ENCODE measurements at places on chromosomes 4 and X.
A peak's percentile ranks its signal among the peaks of the same experiment; 100 is the strongest.

GRCh38 chr4:138869631-138870030 lies 145.9 kb upstream of the NOCT start:
- no peak for DNase-seq

DNA sequence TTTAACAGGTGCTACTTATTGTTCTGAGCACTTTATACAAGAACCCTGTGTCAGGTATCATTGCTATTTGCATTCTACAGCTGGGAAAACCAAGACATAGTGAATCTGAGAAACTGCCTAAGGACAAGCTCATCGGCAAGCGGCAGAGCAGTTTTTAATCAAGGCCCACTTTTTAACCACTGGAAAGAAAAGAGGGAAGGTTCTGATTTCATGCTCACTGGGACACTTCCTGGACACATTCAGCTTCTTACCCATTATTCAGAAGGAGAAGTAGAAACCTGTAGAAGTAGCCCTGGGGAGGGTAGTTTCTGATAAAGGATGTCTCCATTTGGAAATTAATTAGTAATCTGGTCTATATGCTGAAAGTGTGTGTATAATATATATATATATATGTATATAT lies 2.5 kb upstream of the LNX1 start:
- DNase-seq = no peak

DNA sequence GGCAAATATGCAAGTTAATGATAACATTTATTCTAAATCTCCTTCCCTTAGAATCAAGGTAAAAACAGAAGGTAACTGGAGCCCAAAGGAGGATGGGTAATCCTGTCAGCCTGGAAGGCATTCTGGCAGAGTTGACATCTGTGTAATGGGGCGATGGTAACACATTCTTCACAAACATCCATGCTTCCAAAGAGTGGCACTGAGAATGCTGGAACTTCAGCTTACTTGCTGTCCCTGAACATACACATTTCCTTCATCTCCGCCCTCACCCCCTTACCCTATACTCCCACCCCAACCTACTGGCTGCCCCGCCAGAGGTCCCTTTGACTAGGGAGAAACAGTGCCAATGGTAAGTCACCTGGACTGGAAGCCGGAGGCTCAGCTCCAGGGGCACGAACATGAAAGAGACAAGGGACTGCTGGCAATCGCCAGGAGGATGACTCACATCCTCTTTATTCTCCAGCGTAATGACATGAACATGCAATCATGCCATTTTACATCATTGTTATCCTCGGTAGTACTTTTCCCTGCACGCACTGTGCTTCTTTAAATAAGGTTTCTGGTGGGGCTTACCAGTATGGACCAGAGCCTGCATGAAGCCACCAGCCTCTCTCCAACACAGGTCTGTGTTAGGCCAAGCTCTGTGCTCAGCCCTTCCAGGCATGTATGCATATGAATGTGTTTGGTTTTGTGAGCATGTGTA lies 694.2 kb upstream of the TENM3 start:
- peak; percentile 55 for DNase-seq

- DNase-seq = no peak
These were observed 120.4 kb downstream of the CDKL5 start for GRCh38 chrX:18545771-18546170.

- peak; percentile 75 for DNase-seq
These were observed 4.8 kb downstream of the SOWAHD start for GRCh38 chrX:119763181-119763580.

- DNase-seq = no peak
These were observed 45.0 kb upstream of the IL13RA1 start for GRCh38 chrX:118682258-118683014.

GRCh38 chr4:2194496-2194895 lies 47.4 kb downstream of the HAUS3 start:
- no peak for DNase-seq

- DNase-seq = no peak
These were observed 58.7 kb upstream of the MAML3 start for GRCh38 chr4:140212646-140213045.

DNA sequence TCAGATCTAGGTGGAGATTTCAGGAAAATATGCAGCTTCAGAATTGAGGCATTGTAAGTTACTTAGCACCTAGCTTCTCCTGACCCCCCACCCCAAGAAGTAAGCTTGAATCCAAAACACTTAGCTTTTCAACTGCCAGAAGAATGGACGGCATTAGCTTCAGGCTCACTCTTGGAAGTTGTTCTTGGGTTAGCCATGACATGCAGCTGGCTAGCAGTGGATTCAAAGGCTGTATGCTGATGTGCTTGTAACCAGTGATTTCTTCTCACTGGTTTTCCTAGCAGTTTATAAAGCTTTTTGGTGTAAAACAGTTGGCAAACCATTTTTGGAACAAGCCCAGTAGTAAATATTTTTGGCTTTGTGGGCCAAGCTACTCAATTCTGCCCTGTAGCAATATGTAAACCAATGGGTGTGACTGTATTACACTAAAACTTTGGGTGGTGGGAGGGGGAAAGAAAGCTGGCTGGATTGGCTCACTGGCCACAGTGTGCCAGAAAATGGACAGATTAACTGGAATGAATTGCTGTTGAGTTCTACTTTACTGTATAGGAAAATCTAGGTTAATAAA lies 85.6 kb downstream of the SHROOM2 start:
- no peak for DNase-seq

GRCh38 chr4:55458611-55459010 lies 62.9 kb downstream of the TMEM165 start:
- no peak for DNase-seq

GRCh38 chrX:108250654-108251579 lies 159.3 kb downstream of the ATG4A start:
- DNase-seq = no peak

- no peak for DNase-seq
These were observed 13.5 kb downstream of the SLC10A6 start for GRCh38 chr4:86835677-86836076.

DNA sequence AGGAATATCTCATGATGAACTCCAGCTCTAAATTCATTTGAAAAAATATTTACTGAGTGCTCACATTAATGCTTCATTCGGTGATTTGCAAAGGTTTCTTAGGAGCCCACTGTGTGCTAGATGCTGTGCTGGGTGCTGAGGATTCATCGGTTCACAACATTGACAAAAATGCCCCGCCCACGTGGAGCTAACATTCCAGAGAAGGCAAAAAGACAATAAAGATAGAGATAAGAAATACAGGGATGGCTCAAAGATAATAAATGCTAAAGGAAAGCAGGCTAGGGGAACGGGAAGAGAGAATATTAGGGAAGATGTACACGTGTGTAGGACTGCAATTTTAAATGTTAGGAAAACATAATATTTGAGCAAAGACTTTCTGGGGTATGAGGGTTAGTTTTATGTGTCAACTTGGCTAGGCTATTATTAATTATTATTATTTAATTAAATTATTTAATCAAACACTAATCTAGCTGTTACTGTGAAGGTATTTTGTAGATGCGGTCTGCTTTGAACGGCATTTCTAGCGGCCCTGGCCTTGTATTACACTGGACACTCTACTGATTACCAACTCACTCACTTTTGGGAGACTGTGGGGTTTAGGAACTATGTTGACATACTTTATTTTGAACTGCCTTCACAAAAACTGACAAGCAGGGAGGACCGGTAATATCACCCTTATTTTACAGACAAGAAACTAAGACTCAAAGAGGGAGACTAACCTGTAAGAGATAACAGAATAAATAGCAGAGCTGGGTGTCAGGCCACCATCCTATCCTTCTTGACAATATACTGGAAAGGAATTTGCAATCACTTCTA lies 61.9 kb upstream of the IRF2 start:
- DNase-seq = no peak

- DNase-seq = no peak
These were observed 66.2 kb upstream of the PGRMC2 start for GRCh38 chr4:128353791-128354190.

GRCh38 chr4:52864793-52865192 lies 2.7 kb downstream of the RASL11B start:
- peak; percentile 33 for DNase-seq

DNA sequence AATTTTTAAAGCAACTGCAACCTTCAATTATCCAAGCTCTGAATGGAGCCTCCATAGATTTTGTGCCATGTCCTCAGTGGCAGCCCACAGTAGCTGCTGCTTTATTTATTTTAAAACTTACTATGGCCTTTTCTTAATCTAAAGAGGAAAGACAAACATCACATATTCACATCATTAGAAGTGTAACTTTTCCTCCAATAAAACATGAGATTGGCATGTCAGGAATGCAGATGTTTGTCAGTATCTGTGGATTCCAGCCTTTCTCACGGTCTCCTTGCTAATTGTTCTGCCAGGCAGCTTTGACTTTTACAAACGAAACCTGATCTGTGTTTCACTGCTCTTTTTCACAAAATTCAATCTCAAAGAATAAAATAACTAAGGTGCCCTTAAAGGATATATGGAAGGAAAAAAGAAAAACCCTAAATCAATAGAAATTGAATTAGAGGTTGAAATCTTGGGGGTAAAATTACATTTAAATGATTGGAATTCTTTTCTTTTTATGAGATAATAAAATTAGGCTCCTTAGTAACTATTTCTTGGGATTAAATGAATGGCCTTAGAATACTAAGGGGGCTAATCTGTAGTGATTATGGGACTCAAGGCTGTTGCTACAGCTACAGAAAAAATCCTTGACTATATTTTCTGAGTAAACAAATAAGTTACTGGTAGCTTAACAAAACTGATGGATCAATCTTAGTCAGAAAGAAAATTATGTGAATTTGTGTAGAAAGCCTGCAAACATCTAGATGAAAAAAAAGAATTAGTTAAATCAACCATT lies 151.3 kb downstream of the RTL9 start:
- peak; percentile 3 for DNase-seq

DNA sequence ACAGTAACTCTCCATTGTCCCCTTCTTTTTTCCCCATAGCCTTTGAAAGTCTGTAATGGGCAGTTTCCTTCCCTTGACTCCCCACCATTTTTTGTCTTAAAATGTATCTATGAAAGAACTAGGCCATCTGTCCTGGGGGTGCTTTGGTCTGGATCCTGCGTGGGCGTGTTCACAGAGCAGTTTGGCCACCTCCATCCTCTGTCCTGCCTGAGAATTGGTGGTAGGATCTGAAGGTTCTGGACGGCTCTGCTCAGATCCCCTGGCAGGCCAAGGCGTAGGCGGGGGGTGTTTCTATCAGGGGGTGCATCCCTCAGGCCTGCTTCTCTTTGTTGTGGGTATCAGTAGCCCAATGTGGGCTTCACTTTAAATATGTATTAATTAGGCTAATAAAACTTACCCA lies 107.1 kb downstream of the FAM193A start:
- no peak for DNase-seq

DNA sequence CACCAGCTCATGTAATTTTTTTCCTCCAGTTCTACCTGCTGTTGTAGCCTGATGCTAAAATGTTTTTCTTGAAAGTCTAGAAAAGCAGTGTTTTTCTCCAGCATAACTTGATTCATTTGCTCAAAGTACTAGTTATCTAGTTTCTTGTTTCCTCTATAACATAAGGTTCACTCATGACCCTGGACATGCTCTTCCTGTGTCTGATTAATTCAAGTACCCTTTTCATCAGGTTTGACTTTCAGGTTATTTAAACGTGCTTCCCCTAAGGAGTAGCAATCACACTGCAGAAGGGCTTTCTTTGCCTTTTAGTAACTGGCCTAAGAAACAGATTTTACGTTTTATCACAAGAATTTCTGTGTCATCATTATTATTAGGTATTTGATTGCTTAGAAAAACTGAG lies 66.8 kb upstream of the EGFL6 start:
- no peak for DNase-seq

DNA sequence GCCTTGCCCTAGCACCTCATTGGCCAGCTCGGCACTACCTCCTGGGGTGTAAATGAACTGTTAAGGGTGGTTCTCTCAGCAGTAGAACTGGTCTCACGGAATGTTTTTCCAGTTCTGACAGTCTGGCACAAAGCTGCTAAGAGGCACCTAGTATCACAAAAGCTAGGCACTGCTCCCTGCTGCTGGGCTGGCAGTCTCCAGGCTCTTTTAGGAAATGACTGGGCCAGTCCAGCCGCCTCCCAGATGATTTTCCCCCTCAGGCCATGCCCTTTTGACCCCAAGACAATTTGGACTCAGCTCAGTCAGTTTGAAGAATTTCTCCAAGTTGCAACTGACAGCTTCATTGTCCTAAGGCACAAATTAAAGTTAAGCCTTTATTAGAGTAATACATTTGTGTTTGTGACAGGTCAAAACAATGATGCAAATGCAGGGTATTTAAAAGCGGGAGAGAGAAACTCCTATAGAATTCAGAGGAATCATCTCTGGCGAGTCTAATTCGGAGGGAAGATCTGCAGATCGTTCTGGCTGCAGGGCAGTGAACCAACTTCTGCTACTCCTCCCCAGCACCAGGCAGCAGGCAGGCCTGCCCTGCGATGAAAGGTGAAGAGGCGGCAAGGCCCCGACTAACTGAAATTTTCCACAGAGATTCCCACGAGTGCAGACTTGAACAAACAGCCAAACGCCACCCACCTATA lies 7.9 kb downstream of the FRMD7 start:
- DNase-seq = no peak

DNA sequence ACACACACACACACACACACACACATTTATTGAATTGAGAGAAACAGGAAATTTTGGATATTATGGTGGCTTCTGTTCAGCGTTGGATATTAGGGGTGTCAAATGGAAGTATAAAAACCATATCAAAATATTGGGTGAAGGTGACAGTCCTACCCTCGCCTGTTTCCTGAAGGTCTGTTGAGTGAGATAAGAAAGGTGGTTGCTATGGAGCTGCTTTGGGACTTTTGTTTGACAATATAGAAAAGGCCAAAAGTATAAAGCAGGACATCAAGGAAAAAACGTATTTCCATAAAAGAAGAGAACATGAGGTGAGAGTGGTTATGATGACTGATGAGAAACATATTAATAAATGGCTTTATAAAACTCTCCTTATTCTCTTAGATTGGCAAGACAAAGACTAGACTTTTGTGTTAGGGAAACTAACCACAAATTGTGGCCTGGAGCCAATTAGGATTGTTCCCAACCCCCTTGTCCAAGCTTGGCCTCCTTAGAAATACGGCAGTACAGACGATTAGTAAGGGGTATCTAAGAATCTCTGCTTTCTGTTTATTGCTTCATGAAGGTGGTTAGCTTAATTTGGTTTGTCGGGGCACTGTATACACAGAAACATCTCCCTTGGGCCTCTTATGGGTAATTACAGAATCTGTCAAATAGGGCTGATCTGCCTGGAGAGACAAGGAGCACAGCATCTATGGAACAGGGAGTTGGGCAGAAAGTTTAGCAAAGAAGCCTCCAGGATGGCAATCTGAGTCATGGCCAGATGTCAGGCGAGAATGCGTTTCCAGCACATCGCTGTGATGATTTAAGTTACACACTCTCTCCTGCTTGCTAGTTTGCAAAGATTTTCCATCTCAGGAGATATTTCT lies 198.0 kb downstream of the CBR4 start:
- DNase-seq = peak; percentile 79

GRCh38 chr4:27048429-27049238 lies 188.0 kb downstream of the STIM2 start:
- peak; percentile 10 for DNase-seq

DNA sequence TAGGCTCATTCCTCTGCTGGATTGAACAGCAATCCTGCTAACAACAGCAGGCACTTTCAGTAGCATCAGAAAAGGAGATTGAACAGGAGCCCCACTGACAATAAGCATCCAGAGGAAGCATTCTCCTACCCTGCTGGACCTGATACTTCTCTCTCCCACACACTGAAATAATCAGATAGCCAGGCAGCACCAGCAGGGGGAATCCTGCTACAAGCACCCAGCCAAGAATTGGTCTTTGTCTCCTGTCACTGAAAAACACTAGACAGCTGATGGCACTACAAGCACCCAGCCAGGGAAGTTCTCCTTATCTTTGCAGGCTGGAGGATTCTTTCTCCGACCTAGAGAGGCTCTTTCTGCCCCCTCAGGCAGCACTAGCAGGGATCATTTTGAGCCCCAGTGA lies 444.3 kb upstream of the GRIA3 start:
- DNase-seq = no peak

- DNase-seq = no peak
These were observed 509.7 kb downstream of the SMARCA1 start for GRCh38 chrX:129013574-129013973.

All from fibroblast of skin of left quadriceps (primary cell).